ENCODE measurements at places on chromosomes 12 and 14.

DNA sequence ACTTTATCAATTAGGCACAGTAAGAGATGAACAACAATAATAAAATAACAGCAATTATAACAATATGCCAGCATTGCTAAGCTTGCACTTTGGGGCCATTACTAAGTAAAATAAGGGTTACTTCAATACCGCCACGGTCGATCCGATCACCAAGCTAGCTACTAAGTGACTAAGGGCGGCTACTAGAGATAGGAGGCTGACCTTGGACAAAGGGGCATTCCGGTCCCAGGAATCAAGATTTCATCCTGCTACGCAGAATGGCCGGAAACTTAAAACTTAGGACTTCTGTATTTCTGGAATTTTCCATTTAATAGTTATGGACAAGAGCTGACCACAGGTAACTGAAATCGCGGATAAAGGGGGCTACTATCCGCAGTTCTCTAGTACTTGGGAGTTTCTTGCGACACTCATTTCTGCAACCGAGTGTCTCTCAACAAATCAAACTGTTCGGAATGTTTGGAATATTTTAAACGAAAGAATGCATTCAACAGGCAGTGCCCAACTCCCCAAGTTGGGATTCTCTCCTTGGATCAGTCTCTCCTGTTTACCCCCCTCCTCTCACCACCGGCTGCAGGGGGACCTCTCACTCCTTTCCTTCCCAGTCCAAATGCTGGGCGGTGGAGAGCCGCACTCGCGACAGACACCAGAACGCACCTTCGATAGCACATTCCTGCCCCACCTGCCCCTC is 650 bp downstream of the HEBP1 start:
- no peak for DNase-seq

DNA sequence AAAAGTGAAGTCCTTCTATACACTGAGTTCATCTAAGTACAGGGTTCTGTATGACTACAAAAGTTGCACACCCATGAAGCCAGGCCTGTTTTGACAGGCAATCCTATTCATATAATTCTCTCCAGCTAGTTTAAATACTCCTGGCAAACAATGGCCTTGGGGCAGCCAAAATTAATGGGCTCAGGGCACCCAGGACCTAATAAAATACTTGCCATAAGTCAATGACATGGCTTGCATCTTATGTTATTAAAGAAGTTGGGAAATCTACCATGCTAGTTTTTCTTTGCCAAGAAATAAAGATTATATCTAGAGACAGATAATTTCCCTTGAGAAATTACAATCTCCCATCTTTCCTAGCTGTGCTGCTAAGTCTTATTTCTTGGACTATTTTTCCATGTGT is 11.1 kb upstream of the TMTC1 start:
- DNase-seq: no peak

GRCh38 chr12:93979189-93979588 is 169.2 kb upstream of the PLXNC1 start:
- DNase-seq: no peak

DNA sequence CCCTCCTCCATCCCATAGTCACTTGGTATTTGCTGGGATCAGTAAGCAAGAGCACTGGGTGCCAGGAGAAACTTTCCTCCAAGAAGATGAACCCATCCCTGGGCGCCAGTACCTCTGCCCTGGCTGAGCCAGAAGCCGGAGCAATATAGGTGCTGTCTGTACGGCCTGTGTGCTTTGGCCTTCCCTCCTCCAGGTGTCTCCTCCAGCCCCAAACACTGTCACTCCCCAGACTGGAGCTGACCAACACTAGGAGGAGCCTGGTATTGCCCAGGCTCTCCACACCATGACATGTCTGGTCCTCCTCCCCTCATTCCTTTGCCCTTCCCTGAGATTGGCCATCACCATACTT is 4.9 kb downstream of the GSTZ1 start:
- no peak for DNase-seq

GRCh38 chr12:130703733-130704375 is 12.2 kb downstream of the RIMBP2 start:
- DNase-seq: no peak

- no peak for DNase-seq
Observed at GRCh38 chr12:124633365-124634362, 66.3 kb upstream of the NCOR2 start.

DNA sequence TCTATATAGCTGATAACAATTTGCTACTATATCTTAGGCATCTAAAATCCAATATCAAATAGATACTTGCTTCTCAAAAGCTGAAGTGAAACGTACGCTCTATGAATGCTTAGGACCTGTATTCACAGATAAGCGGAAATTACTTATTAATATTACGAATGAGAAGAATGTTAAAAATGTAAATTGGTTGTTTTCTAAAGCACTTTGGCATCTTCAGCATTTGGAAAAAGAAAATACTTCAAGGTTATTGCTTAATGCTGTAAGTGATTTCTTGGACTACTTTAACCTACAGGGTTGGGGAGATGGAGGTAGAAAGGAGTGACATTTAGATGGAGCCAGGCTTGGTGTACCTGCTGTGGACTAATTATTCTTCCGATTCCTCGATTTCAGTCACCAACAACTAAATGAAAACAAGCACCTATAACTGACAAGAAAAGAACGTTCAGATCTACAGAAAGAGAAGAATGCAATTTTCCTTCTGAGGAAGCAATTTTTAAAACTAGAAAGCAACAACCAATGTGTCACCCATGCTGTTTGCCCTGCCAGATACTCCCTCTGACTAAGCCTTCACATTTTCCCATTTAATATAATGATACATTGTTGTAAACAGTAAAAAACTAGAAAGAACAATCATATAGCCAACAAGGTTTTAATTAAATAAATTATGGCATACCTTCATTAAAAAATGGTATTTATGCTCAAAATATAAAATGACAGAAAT is 49.3 kb downstream of the SLC25A21 start:
- no peak for DNase-seq

Data from GM18507 (cell line).